Effector memory CD4-positive, alpha-beta T cell (primary cell): ENCODE measurements at places on chromosomes 13 and 19.

- no peak for DNase-seq
Observed at GRCh38 chr13:79508224-79508961, 27.4 kb downstream of the NDFIP2 start.

- DNase-seq: no peak
Observed at GRCh38 chr19:56933014-56933705, 92.6 kb upstream of the PEG3 start.

GRCh38 chr13:33870046-33870668 lies 52.2 kb downstream of the RFC3 start:
- no peak for DNase-seq

DNA sequence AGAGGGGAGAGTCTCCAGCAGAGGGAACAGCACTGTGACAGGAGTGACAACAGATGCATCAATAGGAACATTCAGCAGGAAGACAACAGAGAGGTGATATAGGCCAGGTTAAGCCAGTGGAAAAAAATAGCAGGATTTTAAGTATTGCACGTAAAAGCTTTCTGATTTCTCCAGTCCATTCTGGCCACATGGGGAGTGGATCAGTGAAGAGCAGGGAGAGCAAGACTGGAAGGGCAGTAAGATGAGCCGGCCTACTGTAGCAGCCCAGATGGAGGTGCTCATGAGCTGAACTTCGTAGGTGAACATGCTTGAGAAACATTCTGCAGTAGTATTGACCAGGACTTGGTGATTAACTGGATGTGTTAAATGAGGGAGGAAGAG lies 1.7 kb downstream of the UTP14C start:
- no peak for DNase-seq

GRCh38 chr13:60175571-60175970 lies 11.8 kb upstream of the DIAPH3 start:
- no peak for DNase-seq

DNA sequence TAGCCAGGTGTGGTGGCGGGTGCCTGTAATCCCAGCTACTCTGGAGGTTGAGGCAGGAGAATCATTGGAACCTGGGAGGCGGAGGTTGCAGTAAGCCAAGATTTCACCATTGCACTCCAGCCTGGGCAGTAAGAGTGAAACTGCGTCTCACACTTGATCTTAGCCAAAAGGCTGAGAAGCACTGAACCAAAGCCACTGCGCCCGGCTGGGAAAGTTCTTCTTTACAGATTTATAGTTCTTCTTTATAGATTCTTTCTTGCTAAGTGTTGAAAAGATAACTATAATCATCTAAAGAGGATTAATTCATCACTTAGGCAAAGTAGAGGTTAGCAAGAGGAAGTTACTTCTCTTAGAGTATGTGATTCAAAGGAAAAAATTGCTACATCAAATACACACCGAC lies 11.1 kb downstream of the ZNF417 start:
- DNase-seq: no peak

DNA sequence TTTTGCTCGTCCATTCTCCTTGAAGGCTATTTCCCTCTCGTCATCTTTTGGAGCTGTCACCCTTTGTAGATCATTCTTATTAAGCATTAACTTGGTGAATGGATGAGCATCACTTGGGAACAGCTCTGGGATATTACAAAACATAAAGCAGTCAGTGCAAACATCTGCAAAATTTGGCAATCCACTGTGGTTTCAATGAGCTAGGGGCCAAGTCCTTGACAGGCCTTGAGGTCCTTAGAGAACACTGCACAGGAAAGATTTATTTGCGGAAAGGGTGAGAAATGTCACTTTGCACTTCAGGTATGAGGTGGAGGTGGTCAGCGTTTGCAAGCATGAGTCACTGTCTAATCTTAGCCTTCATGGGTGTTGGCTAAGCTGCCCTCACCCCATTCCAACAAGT lies 239.7 kb upstream of the MAB21L1 start:
- DNase-seq: no peak

DNA sequence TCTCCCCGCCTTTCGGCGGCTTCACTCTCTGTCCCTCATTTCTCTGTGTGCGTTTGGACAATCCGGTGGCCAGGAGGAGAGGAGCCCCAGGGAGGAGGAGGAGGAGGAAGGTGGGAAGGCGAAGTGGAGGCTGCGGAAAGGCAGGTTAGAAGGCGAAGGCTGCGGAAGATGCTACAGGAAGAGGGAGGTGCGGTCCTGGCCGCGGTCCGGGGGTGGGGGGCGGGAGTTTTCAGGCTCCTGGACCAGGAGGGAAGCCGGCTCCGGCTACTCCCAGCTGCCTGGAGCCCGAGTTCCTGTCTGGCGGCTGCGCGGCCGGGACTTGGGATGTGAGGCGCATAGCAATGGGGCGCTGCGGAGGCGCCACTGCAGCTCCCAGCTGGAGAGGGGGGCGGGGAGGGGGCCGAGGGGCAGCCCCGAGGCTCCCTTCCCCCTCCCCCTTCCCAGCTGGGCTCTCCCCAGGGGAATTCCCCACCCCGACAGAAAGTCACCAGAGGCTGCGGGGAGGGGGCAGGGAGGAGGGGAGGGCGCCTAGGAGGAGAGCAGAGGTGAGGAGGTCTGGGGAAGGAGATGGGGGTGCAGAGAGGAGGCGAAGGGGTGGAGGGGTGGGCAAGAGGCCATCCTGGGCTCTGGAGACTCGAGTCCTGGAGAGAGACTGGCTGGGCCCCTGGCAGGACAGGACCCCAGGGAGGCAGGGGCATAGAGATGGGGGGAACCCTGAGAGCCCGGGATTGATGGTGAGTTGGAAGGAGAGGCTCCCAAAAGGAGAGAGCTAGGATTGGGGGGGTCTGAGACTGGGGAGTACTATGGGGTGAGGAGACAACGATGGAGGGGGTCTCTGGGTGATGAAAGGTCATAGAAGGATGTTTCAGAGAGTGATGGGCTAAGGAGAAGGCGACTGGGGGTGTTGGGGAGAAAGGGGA lies 2.0 kb downstream of the LRRC4B start:
- DNase-seq: no peak

DNA sequence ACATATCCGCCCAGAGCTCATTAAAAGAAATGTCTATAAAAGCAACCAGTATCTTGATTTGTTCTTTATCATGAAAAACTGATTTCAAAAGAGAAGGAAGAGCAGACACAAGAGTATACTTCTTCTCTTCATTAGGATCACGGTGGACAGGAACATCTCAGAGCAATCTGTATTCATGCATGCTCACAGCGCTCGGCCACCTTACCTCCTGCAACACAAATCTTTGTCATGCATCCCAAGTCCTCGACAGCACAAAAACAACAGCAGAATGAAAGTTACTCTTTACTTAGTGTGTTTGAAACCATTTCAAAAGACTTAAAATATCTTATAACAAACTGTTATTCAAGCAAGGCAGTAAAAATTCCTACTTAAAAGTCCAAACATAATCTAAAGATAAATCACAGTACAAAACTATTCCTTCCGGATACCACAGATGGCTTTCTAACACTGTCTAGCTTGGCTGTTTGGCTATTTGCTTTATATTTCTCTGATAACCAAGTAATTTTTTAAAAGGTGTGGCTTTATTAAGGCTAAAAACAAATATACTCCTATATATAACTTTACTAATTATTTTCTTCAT lies 174.5 kb downstream of the TBC1D4 start:
- no peak for DNase-seq

DNA sequence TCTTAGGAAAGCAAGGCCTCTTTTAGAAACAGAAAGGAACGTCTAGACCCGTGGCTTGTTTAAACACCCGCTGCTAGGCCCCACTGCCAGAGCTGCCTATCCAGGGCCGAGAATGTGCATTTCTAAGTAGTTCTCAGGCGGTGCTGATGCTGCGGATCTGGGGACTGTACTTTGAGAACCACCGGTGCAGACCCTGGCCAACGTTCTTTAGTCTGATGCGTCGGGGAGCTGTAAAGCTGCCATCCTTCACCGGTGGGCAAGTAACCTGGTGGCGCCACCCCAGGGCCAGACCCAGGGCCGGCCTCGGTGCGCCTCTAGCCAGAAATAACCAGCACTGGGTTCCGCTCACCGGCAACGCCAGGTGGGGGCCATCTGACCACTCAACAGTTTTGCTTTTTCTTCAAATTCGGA lies 47.1 kb downstream of the TGDS start:
- no peak for DNase-seq

DNA sequence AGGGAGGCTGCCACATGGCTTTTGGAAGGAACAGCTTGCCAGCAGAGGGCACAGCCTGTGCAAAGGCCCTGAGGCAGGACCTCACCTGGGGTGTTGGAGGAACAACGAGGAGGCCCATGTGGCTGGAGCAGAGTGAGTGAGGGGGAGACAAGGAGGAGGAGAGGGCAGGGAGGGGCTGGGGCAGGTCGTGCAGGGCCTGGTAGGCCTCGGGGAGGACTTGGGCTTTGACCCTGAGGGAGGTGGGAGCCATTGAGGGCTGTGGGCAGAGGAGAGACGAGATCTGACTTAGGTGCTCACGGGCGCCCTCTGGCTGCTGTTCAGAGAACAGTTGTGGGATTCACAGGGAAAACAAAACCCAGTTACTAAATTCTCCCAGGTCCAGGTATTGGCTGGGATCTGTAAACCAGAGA lies 25.2 kb downstream of the ZNRF4 start:
- DNase-seq: no peak

DNA sequence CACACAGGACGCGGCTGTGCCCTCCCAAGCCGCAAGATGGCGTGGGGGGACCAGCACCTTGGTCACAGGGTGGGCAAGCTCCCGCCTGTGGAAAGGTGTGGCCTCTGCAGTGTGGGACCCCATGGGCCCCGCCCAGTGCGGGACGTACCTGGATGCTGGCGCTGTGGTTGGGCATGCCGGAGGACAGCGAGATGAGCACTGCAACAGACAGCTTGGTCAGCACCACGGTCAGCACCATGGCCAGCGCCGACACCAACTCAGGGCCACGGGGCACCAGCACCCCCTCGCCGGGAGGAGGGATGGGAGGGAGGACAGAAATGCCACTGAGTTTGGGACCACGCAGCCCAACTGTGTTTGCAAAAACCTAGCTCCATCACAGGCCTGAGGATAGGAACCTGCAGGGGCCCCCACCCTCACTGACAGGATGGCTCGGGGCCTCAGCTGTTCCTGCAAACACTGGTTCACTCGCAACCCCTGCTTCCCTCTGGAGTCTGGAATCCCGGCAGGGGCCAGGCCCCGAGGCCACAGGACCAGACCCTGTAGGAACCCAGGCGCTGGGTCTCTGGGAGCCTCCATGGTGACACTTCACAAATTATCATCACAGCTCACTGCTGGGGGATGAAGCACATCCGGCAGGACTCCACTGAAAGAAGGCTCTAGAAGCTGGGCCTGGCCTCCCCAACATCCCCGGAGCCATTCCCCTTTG lies 27.1 kb downstream of the IZUMO4 start:
- no peak for DNase-seq

- DNase-seq: no peak
Observed at GRCh38 chr19:35755131-35755549, 1.7 kb downstream of the HSPB6 start.

- DNase-seq: no peak
Observed at GRCh38 chr13:111950697-111951096, 116.3 kb upstream of the SOX1 start.

- DNase-seq: no peak
Observed at GRCh38 chr13:43041369-43041921, 18.1 kb downstream of the DNAJC15 start.

GRCh38 chr19:37691881-37692504 lies 27.6 kb downstream of the ZNF607 start:
- DNase-seq: peak; percentile 62

- no peak for DNase-seq
Observed at GRCh38 chr13:21322327-21322965, 136.7 kb downstream of the ZDHHC20 start.

- no peak for DNase-seq
Observed at GRCh38 chr19:29290853-29291252, 77.9 kb upstream of the UQCRFS1 start.

DNA sequence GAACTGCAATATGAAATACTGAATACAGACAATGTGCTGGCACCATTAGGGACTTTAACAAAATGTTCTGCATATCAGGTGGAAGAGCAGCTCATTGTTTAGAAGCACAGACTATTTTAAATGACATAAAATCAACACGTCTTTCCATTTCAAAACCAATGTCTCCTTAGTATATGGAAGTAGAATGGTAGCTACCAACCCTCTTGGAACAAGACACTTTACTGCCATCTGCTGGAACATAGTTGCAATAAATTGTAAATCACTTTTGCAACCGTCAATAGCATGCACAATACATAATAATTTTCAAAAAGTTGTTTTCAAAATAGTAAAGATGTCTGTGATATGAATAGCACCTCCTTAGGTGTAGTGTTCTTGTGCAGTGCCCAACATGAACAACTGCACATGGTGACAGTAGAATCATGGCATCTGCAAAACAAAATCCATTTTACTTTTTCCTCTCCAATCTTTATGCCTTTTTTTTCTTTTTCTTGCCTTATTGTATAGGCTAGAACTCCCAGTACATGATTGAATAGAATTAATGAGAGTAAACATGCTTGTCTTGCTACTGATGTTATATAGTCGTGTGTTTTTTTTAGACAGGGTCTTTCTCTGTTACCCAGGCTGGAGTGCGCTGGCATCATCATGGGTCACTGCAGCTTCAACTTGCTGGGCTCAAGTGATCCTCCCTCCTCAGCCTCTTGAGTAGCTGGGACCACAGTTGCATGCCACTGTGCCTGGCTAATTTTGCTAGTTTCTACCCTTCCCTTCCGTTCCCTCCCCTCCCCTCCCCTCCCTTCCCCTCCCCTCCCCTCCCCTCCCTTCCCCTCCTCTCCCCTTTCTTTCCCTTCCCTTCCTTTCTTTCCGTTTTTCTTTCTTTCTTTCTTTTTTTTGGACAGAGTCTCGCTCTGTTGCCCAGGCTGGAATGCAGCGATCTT lies 7.8 kb upstream of the LYPD5 start:
- no peak for DNase-seq

DNA sequence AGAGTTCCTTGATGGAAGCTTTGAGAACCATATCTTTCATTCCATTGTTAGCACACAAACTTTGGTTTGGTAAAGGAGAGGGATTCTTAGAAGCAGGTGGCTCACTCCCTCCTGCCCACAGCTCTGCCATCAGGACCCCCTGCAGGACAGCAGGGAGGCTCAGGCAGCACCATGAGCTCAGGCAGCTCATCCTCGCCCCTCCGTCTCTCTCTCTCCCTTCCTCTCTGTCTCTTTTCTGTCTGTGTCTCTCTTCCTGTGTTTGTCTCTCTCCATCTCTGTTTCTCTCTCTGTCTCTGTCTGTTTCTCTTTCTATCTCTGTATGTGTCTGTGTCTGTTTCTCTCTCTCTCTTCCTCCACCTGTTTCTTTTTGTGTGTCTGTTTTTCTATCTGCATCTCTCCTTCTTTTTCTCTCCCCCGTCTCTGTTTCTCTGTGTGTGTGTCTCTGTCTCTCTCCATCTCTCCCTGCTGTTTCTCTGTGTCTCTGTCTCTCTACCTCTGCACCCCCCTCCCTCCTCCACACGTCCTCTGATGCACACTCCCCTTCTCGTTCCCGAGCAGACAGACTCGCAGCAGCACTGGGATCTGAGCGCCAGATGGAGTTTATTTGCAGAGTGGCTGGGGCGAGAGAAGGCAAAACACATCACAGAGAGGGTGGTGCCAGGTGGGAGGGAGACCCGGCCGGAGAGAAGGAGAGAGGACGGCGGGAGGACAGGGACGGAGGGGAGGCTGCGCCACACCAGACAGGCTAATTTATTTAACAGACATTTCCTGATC lies 8.7 kb downstream of the SBK2 start:
- DNase-seq: no peak
